ENCODE measurements at places on chromosomes 12 and 14.

DNA sequence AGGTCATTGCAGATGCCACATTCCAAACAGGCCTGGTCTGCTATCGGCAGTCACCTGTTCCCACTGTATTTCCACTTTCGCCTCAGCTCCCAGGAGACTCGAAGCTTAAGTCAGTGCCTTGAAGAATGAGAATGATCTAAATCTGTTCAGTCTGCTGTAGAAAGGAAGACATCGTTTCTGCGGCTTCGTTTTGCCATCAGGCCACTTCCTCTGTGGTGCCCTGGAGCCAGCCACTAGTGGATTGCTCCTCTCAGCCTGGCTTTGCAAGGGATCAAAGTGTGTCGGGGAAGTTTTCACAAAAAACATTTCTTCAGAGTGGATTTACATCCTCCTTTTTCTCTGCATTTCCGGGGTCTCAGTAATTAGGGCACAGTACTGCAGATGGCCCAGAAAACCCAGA lies 66.7 kb downstream of the AACS start:
- no peak for DNase-seq

DNA sequence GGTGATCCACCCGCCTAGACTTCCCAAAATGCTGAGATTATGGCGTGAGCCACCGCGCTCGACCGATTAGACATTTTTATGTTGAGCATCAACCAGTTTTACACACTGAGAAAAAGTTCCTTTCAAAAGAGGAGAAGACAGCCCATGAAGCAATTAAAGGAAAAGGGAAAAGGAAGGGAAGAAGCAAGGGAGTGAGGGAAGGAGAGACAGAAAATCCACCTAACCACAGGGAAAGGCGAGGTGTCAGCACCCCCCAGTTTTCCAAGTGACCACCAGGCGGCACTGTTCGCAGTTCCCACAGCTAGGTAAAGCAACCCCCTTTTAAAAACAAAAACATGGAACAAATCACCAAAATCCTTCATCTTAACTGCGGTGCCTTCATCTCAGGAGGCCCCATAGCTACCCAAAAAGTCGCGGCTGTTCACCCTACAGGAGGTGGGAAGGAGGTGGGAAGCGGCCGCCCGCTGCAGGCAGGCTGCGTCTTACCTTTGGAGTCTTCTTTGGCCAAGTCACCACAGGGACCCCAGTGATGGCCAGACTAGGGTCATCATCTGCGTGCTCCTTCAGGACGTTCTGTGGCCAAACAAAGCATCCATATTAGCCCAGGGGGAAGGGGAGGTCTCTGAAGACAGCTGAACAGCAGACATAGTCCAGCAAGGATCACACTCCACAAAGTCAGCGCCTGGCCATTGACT lies 86.6 kb downstream of the KDM2B start:
- peak; percentile 14 for DNase-seq

GRCh38 chr12:49284672-49285071 lies 10.3 kb upstream of the PRPH start:
- no peak for DNase-seq

DNA sequence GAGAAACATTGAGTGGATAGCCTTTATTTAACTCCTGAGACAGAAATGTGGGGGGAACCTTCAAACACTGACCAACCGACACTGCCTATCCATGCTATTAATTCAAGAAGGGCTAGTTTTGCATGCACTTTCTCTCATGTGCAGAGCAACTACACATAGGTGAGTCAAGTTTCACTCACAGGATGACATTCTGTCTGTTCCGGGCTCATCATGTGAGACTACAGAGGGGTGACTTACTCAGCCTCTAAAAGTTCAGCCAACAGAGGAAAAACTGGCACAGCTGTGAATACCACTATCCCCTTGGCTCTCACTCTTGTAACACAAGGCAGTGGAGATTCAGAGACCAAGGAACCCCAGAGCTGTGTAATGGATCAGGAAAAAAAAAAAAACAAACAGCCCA lies 13.3 kb downstream of the BEST3 start:
- no peak for DNase-seq

DNA sequence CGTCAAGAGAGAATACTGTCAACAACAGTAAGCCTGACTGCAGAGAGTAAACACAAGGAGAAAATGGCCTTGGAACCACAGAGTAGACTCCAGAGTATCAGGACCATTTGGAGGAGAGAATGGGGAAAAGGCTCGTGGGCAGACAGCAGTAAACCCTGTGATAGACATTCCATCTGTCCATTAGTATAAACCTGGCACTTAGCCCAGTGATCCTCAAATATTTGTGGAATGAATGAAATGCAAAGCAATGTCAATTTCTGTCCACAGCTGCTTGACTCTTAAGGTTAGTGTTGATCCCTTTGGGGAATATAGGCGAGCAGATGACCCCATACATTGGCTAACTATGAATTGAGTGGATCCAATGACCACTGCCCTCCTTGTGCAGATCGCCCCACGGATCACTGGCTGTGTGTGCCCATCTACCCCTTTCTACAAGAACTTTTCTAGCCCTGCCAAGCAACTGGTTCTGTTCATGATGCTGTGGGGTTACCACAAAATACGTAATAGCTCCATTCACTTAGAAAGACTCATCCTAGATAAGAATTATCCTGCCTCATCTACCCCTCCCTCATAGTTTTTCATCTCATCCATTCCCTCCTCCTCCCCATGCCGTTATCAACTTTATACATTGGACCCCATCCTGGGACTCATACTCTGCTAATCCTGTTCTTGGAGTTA lies 846.8 kb downstream of the NRXN3 start:
- peak; percentile 4 for DNase-seq

- peak; percentile 59 for DNase-seq
Observed at GRCh38 chr14:75793806-75794205, 132.8 kb downstream of the TTLL5 start.

GRCh38 chr12:13487326-13487725 lies 290.8 kb downstream of the EMP1 start:
- DNase-seq = no peak

GRCh38 chr12:31362759-31363415 lies 36.9 kb upstream of the SINHCAF start:
- DNase-seq = peak; percentile 41

GRCh38 chr12:74953697-74954096 lies 255.9 kb downstream of the KCNC2 start:
- DNase-seq = no peak

DNA sequence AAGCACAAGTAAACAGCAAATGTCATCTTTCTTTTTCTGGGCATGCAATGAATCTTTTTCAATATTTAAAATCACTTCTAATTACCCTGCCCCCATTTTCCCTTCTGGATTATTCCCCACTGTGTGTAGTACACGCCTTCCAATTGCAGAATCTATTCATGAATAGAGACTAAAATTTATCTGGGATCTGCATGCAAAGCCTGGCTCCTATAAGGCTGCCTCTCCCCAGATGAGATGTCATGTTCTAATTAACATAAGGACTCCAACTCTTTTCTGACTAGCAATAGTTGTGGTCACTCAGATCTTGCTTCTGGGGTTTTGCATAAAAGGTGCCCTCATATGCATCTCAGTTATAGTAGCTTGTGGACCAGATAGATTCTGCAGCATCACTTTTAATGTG lies 473.5 kb downstream of the BTG1 start:
- DNase-seq = no peak

- DNase-seq = no peak
Observed at GRCh38 chr14:94833633-94834032, 63.7 kb upstream of the GSC start.

- DNase-seq = no peak
Observed at GRCh38 chr12:62673028-62673815, 206.6 kb downstream of the MON2 start.

DNA sequence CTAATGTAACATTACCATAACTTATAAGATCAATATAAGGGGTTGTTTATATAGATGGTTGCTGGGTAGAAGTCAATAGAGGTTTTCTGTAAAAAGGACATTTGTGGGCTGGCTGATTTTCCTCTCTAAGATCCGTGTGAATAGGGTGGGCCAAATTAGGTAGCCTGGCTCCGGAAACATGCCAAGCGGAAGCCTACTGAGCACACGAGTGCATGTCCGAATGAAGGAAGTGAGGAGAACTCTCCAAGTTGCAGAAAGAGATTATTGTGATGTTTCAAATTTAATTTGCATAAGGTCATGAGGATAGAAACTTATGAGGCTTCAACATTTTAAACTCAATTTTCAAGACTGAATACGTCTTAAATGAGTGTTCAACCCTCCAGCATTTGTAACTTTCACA lies 356.7 kb downstream of the SNAPC1 start:
- DNase-seq = no peak

GRCh38 chr14:54902143-54902520 lies 494 bp downstream of the GCH1 start:
- DNase-seq = peak; percentile 57

- peak; percentile 86 for DNase-seq
Observed at GRCh38 chr12:4320497-4320852, 538 bp upstream of the TIGAR start.

- DNase-seq = no peak
Observed at GRCh38 chr12:88401155-88401554, 179.1 kb downstream of the KITLG start.

DNA sequence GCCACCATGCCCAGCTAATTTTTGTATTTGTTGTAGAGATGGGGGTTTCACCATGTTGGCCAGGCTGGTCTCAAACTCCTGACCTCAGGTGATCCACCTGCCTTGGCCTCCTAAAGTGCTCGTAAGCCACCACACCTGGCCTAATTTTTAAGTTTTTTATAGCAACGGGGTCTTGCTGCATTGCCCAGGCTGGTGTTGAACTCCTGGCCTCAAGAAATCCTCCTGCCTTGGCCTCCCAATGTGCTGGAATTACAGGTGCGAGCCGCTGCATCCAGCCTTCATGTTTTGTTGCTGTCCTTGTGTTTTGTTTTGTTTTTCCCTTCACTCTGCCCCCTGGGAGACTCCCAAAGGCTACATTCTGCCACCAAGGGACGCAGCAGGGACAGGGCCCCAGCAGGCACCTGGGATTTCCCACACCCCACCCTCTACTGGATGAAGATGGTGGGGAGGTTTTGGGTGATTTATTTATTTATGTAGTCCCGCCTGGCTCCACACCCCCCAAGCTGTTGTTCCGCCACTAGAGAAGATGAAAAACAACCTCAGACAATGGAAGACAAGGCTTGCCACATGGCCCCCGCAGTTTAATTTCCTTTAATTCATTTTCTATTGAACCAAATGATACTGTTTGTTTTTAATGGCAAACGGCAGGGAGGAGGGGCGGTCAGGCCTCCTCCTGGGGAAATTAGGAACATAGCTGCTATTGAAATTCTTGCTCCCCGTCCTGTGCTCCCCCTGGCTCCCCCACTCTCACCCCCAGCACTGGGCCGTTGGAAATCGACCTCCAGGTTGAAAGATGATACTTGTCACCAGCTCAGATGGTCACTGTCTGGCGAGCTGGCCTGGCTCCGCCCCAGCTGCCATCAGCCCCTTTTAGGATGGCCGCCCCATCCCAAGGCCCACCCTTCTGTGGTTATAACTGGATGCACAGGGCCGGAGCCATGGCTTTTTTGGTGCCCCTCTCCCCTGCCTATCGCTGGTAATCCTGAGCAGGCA lies 70.3 kb downstream of the RNFT2 start:
- DNase-seq = no peak

DNA sequence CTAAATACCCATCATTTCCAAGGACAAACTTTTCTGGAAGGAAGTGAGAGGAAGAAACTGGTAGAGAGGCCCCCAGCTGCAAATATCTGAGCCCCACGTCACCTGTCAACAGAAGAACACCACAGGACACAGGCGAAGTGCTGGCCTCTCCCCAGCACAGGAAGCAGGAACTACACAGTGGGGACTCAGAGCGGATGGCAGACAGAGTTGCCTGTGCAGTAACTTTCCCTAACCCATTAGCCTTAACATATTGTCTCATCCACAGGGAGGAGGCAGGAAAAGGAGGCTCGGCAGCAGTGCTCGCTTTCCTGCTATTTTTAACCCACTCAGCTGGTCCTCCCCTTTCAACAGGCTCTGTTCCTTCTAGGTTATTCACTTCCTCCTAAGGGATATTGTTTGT lies 111.5 kb upstream of the TMPO start:
- no peak for DNase-seq

GRCh38 chr12:83113945-83114344 lies 427.2 kb downstream of the TMTC2 start:
- peak; percentile 39 for DNase-seq

DNA sequence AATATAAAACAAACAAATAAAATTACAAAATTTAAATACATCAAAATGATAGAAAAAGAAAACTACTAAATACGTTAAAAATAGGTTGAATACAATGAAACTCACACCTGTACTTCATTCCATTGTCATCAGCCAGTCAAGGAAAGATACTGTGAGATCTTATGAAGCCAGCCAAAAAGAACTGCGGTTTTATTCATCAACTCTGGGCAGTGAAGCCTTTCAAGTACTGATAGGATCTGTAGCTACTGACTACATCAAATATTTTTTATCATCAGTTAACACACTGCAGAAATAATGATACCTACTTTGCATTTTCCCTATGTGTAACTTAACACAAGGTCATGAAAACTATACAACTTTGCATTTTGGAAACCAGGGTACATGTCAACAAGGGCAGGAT lies 46.3 kb upstream of the FAR2 start:
- no peak for DNase-seq

DNA sequence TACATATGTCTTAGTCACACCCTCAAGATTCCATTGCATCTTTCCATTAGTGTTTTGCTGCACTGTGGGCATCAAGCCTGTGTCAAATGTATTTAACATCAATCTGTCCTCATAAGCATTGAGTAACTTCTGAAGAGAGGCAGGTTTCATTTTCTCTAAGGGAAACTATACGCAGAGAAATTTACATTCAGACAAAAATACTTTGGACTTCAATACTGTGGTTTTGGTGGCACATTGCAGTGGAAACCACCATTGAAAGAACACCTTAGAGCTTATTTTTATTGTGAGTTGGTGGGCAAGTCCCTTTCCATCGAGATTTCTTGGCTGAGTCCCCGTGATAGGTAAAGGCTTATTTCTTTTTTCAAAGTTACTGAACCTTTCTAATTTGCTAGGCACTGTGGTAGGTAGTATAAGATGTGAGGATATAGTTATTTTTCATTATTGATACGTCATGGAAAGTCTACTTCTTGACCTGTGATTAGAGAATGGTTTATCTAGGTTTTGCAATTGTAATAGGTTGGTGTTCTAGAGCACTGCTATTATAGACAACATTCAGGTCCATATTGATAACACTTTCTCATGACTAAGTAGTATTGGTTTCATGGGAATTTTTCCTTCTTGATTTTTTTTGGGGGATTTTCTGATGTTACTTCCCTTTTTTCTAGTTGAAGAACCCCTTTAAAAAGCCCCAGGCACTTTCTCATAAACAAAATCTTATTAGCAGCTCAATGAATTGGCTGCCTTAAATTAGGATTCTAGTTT lies 81.9 kb downstream of the CFAP54 start:
- DNase-seq = no peak

DNA sequence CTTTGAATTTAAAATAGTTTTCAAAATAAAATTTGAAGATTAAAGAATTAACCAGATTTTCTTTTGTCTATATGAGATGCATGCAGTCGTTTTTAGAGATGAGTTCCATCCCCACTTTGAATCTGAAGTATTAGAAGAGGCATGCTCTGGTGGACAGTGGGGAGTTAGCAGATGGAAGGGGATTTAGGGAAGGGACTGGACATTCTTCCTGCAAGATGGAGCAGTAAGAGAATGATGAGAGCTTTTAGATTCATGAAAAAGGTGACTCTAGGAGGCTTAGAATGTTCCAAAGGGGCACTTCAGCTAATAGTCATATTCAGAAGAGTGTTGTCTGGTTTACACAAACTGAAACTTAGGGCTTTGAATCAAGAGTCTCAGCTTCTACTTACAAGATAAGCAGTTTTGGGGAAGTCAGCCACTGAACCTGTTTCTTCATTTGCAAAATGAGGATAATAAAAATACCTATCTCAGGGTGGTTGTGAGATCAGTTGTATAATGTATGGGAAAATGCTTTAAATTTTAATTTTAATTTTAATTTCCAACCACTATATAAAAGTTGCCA lies 3.7 kb downstream of the ZBTB1 start:
- no peak for DNase-seq

- peak; percentile 27 for DNase-seq
Observed at GRCh38 chr14:70955543-70956480, 48.6 kb downstream of the PCNX1 start.
